NCI-H446 treated with DMSO at 0.1 percent for 48 hours (cell line): ENCODE measurements at places on chromosomes 7 and 10.

GRCh38 chr10:11823122-11823988, at the start of gene PROSER2:
PROSER2 (plus strand) TSS chr10:11823356; CDS start chr10:11852078, 28,722 bp downstream.
- no peak for DNase-seq

DNA sequence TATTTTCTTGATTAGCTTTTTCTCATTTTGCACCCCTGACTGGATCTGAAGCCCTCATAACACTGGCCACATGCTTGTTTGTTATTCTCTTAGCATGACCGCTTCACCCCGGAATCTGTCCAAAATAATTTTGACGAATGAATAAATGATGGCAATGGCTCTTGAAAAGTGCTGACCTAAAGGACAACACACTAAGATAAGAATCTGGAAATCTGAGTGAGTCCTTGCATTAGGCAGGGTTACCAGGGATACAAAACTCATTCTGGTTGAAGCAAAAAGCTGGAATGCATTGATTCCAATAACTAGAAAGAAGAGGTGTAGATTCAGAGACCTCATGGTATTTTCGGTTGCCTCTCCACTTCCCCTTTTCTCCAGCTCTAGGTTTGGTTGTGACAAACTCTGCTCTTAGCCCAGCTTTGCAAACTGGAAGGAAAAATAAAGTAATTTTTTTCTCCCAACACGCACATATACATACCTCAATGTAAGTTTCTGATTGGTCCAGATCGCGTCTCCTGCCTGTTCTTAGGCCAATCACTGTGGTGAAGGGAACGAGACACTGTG, 157.4 kb downstream of the SKIDA1 start:
- no peak for DNase-seq

DNA sequence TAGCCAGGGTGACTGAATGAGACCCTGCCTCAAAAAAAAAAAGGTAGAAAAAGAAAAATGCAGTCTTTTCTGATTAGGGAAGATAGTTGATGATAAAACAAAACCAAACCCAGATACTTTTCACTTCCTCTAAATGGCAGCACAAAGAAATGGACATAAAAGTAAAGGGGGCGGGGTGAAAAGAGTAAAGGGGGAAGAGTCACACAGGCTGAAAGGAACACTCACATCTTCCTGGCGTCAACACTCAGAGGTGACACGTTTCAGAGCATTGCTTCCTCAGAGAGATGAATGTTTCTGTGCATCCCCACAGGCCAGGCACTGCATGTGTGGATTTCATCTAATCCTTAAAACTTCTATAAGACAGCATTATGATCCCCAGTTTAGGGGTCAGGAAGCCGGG, 81.2 kb downstream of the HIPK2 start:
- no peak for DNase-seq

- DNase-seq, result no peak
Observed at GRCh38 chr10:98307916-98308541, 40.0 kb upstream of the LOXL4 start.

DNA sequence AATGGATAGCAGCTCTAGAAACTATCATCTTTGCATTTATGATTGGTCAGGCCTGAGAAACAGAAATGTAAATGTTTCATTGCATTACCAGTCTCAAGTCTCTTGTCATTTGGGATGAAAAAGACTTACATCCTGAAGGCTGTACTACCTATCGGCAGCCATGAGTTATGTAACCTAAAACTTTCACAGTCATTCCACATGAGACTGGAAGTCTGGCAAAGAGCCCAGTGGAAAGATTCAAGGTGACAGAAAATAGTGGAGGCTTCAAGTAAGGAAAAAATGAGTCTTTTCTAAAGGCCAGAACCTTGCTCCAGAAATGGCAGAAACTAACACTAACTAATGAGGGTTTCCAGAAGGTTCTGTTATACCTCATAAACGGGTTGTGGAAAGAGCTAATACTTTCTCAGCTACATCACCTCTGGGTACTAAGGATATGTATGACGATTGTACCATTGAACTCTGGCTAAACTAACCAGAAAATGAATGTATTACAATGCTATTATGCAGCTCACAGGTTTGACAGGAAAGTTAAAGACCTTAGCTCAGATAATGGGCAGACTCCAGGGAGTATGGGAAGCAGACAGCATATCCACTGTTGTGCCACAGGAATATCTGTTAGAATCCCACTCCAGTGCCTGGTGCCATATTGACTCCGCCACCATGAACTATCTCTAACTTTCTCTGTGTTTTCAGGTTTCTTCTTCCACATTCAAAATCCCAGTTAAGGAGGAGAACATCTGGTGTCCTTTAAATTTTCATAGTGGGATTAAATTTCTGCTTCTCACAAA, 41.7 kb upstream of the DYNC1I1 start:
- no peak for DNase-seq

DNA sequence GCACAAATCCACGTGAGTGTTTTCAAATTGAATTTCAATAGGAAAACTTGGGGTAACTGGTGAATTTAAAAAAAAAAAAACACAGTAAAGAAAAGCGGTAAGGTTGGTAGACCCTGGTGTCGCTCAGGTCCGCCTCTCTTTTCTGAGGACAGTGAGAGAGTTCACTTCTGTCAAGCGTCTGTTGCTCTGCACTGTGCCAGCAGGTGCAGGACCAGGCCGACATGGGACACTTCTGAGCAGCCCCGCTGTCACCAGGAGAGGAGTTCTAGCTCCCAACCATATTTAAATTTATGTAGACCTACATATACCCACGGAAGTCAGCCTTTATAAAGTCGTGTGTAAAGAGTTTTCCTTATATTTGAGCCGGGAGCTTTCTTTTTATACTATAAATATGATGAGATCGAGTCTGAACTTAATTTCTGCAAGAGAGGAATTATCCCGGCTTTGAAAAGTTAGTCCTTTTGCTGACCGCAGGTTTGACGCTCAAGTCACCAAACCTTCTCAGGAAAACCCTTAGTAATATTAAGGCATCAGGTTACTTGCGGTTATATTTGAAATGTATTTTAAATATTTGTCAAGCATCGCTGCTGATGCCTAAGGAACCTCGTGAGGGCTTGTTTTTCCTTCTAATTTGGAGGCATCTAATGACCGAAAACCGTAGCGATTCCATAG, 531 bp downstream of the IKZF1 start:
- DNase-seq, result no peak

DNA sequence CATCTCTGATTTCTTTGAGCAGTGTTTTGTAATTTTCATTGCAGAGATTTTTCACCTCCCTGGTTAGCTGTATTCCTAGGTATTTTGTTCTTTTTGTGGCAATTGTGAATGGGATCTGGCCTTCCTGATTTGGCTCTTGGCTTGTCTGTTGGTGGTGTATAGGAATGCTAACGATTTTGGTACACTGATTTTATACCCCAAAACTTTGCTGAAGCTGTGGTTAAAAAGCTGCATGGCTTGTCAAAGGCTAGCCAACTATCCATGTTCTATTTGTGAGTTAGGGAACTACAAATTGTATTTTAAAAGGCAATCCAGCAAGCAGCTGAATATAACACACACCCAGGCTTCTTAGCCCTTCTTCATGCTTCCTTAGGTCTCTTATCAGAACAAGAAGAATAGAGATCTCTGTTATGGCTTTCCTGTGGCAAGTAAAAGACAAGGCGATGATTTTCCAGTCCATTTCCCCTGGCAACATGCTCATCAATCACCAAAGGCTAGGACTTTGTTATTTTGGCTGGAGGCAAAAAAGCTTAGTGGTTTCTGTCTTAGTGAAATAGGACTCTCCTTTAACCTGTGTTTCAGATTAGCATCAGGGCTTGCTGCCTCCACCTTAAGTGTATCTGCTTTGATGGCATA, 77.5 kb downstream of the CDK6 start:
- DNase-seq, result no peak

- DNase-seq, result no peak
Observed at GRCh38 chr7:73623798-73624668, at the start of gene MLXIPL. MLXIPL (minus strand) TSS chr7:73624522; CDS start chr7:73624492, 30 bp downstream.

DNA sequence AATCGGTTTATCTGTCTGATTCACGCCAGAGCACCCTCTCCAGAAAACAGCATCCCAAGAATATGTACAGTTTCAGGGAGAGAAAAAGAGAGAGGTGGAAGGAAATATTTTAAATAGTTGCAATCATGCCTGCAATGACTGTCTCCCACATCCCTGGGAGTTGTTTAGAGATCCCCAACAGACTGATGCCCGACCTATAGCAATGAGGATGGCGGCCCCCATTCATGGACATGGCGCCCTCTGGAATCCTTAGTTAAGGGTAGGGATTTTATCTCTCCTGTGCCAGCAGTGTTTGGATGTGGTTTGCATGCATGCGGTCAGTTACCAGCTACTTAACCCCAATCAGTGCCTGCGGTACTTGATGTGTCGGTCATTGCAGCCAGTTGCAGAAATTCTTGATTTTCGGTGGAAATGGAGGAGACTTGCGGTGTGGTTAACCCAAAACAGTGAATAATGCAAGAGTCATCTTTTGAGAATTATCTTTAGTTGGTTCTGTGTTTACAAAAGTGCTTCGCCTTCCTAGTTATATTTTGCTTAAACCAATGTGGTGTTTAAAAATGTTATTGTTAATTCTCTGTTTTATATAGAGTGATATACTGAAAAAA, 186.0 kb upstream of the TCF7L2 start:
- no peak for DNase-seq

GRCh38 chr10:44192435-44192834, 192.5 kb downstream of the CXCL12 start:
- no peak for DNase-seq

GRCh38 chr10:87799860-87800259, 18.2 kb downstream of the ATAD1 start:
- no peak for DNase-seq

DNA sequence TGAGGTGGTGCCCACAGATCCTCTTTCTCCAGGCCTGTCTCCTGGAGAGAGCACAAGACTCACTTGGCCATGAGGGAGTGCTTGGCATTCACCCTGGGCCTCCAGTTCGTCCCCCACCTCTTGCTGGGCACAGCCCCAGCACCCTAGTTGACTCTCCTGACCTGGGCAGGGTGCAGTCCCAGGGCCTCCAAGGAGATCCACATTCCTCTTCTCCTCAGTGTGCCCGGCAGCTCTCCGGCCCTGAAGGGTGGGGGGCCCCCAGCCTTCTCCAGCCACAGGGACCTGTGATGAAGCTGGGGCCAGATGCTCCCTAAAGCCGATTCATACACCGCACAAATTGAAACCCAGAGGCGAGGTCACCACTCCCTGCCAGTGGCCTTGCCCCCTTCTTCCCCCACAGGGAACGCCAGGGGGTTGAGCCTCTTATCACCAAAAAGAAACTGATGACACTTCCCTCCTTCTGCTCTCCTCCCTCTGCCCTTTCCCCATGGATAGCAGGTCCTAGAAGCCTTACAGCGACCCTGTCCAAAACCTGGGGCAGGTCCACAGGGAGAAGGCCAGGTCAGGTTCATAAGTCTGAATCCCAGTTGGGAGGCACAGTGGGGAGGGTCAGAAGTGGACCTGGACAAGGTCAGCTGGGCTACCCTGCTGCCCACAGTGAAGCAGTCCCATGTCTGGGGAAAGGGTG, 3.1 kb downstream of the EN2 start:
- DNase-seq, result no peak

- no peak for DNase-seq
Observed at GRCh38 chr7:27112955-27113949, 10.8 kb upstream of the HOXA2 start.

GRCh38 chr7:128100949-128101713, 69.9 kb upstream of the LRRC4 start:
- no peak for DNase-seq

GRCh38 chr10:133179651-133180050, 19.6 kb downstream of the KNDC1 start:
- no peak for DNase-seq

- no peak for DNase-seq
Observed at GRCh38 chr10:68831961-68832455, 4.7 kb downstream of the STOX1 start.

DNA sequence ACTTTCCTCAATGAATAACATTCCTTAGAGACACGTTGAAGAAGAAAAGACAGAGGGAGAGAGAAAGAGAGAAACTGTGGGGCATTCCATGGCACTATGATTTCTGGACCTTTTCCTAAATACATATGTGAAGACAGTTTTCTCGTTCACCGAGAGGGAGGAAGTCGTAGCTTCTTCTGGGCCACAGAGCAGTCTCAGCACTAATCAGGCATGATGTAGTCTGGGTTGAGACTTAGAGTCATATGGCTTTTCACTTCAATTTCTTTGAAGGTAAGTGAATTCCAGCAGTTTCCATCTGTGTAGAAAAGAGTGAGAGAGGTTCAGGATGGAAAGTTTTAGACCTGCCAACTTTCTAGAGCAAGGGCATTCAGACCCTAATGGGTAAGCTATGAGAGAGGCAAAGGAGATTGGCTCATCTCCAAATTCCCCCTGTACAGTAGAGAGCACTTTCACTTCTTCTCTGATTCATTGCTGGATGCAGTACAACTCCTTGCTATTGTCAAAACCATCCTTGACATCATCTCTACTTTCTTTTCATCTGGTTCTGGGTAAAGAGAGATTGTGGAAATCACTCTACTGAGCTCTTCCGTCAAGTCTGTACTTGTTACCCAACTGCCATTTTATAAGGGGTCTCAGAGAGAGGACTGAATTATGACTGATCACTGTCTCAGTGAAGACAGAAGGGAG, 31.5 kb upstream of the OR9A4 start:
- no peak for DNase-seq

DNA sequence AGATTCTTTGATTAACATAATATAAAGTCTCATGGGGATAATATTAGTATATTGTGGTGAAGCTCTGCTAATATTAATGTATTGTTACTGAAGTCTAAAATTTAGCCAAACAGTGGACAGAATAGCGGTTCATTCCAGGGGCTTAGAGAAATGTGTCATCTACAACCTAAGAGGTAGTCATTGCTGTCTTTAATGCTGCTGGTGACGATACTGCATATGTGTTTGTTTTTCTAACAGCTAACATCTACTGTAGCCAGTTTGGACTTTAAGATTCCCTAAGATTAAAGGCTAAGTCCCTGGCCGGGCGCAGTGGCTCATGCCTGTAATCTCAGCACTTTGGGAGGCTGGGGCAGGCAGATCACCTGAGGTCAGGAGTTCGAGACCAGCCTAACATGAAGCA, 102.0 kb upstream of the SAMD8 start:
- DNase-seq, result no peak

- DNase-seq, result no peak
Observed at GRCh38 chr7:158017111-158018097, 570.2 kb downstream of the PTPRN2 start.

DNA sequence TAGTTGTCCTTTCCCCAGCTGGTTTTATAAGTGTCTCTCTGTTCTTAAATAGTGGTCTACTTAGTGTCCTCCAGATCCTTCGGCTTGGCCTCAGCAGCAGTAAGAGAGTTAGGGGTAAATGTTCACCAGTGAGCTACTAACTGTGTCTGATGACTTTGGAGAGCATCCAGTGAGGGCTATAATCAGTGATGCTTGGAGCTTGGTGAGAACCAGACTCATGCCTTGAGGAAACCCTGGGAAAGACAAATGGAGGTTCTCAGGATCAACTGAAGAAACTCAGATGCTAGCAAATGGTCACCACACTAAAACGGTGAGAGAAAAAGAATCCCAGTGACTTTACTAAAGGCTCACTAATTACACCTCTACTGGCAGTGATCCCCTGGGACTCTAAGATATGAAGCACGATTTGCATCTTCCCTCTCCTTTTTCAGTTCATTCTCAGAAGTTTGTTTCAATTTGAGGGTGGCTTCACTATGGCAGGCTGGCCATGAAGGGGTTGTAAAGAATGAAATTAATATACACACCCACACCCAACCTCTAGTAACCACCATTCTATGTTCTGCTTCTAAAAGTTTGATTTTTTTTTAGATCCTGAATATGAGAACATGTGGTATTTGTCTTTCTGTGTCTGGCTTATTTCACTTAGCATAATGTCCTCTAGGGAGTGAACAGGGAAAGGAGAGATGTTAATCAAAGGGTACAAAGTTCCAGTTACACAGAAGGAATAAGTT, 177.9 kb downstream of the PDE1C start:
- no peak for DNase-seq

- DNase-seq, result no peak
Observed at GRCh38 chr10:110069502-110069982, 61.8 kb downstream of the ADD3 start.

GRCh38 chr10:114723991-114724715, 66.1 kb upstream of the ABLIM1 start:
- no peak for DNase-seq
